Activated effector memory CD4-positive, alpha-beta T cell treated with anti-CD3 and anti-CD28 coated beads, Interleukin-2, amount 50 U/mL, for 16 hours (primary cell): ENCODE measurements at places on chromosomes 11 and 22.
A peak's percentile ranks its signal among the peaks of the same experiment; 100 is the strongest.

- DNase-seq, result no peak
Observed at GRCh38 chr11:110475671-110476070, 45.9 kb downstream of the FDX1 start.

DNA sequence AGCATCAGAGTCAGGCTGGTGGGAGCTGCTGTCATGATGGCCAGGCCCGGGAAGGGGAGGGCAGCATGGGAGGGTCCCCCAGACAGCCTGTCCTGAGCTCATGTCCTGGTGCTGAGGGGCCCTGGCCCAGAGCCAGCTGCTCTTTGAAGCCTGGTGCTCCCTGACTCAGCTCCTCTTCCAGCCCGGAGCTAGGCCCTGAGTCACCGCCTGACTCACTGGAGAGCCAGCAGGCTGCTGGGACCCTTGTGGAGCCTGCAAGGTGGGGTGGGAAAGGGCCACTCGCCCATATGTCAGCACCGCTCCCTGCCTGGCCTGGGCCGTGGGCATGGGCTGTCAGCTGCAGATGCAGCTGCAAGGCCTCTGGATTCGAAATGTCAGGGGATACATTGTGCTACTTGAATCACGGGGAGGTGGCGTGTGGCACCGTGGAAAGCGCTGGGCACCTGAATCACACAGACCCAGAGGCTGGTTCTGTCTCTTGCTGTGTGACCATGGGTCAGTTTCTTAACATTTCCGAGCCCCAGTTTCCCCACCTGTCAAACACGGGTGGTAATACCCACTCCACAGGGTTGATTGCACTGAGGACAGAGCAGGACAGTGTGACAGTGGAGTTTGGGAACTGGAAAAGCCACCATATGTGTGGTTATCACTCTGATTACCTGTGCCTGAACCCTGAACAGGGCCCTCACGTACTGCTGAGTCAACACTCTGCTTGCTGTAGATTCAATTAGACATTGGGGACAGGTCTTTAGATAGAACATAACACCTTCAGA lies 4.4 kb downstream of the CACNA1I start:
- no peak for DNase-seq

GRCh38 chr11:86938900-86939880 lies 16.0 kb downstream of the FZD4 start:
- no peak for DNase-seq

DNA sequence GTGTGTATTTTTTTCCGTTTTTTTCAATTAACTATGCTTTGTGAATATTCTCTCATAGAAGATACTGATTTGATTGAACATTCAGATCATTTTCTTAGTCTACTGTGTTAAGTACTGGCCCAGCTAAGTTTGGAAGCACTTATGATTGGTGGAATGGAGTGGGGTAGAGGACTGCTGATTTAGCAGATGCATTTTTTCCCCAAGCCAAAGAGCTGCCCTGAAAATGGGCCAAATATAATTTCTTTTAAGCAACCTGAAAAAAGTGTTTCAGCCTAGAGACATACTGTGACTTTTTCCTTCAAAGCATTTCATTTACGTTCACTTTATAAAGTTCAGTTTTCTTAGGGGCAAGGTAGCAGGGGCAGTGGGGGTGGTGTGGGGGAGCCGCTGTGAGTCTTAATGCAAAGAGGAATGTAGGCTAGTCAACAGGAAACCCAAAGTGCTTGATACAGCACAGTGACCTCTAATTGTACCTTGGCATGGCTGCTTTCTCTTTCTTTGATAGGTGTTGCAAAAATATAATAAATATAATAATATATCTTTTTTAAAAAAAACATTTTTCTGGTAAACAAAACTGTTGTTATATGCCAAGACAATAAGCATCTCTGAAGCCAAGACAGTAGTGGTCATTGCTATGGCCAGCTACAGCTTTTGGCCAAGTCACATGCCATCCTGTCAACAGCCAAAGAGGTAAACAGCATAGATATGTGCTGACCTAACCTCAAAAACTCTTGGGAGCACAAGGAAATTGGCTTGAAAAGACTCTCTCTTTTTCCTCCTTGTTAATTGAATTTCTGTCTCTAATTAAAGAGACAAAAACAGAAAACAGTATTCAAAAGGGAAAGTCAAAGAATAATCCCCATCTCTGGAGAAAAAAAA lies 58.8 kb downstream of the LIF start:
- DNase-seq, result no peak

- no peak for DNase-seq
Observed at GRCh38 chr11:76025068-76025467, 181.2 kb downstream of the WNT11 start.

DNA sequence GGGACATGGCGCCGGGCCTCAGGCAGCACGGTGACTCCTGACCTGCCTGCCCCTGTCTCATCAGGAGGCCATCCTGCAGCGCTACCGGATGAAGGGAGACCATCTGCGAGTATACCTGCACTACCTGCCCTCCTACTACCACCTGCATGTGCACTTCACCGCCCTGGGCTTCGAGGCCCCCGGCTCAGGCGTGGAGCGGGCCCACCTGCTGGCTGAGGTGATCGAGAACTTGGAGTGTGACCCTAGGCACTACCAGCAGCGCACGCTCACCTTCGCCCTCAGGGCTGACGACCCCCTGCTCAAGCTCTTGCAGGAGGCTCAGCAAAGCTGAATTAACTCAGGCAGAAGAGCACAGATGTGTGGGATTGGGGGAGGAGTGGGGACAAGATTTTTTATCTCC lies 10.2 kb upstream of the ST3GAL4 start:
- DNase-seq, result no peak

- no peak for DNase-seq
Observed at GRCh38 chr22:35883031-35883620, 145.5 kb downstream of the RBFOX2 start.

DNA sequence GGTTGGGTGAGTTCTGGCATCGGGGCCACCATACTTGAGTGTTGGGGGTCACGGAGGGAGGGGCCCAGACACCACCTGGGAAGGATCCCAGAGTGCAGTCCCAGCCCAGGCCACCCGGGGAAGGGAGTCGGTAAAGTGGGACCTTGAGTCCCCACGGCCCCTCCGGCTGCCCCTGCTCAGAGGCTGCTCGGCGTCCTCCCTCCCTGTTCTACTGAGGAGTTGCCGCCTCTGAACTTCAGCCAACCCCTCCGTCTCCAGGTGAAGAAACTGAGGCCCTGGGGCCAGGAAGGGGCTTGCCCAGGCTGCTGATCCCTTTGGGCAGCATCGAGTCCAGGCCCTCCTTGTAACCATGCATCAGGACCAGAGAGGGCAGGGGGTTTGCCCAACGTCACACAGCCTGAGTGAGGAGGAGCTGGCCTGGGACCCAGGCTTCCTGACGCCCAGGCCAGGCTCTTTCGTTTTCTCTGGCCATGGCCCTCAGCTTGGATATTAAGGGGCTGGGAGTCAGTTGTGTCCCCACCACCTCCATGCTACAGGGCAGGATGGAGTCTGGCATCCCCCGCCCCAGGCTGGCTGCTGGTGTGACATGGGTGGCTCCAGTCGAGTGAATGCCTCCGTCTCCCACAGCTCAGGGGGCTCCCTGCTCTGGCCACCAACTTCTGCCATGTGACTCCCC lies 1.3 kb downstream of the PARVG start:
- DNase-seq, result peak; percentile 68

GRCh38 chr22:19233189-19233661 lies 54.7 kb upstream of the SLC25A1 start:
- DNase-seq, result no peak

DNA sequence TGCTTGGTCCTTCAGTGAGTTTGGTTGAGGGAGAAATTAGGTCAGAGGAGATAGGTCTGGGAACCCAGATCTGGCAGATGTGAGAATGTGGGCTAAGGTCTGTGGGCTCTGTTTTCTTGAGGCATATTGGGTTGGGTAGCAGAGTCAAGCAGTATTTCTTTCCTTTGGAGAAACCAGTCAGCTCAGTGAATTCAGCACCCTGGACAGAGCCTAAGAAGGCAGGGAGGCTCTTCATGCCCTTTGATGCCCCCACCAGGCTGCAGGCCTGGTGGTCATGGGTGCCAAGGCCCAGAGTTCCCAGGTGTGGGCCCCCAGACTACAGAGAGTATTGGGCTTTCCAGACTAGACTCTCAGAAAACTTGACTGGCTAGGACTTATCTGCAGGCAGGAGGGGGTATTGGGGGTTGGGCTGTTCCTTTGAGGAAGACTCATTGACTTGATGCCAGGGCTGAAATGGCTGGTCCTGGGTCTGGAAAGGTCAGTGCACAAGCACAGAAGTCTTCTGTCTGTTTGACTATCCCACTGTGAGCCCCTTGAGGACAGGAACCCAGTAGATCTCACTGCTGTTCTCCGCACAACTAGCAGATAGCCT lies 45.3 kb upstream of the NECTIN1 start:
- no peak for DNase-seq

DNA sequence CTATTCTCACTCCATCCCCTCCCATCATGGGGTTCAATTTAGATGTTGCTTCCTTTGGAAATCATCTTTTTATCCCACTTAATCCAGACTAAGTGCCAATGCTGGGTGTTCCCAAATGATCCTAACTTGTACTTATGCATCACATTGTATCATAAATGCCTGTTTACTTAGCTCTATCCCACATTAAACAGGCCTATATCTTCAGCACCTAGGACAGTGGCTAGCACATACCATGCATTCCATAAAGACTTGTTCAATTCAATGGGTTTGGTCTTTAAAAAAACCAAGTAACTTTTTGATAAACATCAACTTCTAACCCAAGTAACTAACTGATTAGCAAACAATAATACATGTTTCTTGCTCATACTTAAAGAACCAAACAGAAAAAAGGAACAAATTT lies 40.6 kb downstream of the RSF1 start:
- no peak for DNase-seq

- DNase-seq, result no peak
Observed at GRCh38 chr11:94560834-94561233, 6.3 kb upstream of the PIWIL4 start.

GRCh38 chr22:25572708-25573171 lies 8.3 kb downstream of the GRK3 start:
- DNase-seq, result no peak

DNA sequence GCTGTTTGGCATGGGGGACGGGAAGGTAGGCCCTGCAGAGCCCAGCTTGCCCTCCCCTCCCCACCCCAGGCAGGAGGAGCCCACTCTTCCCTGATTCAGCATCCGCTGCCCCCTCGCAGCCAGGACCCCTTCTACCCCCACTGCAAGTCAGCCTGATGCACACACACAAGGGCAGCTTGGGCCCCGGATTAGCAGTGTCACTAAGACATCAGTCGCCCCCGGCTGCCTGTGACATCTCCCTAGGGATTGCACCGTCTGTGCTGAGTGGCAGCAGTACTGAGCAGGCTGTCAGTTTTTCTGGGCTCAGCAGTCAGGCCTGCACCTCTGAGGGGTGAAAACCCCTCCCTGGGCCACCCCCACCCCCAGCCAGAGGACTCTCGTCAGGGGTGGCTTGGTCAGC lies 30.4 kb upstream of the SYT7 start:
- no peak for DNase-seq

- peak; percentile 76 for DNase-seq
Observed at GRCh38 chr11:33829430-33830141, 55.3 kb upstream of the FBXO3 start.

DNA sequence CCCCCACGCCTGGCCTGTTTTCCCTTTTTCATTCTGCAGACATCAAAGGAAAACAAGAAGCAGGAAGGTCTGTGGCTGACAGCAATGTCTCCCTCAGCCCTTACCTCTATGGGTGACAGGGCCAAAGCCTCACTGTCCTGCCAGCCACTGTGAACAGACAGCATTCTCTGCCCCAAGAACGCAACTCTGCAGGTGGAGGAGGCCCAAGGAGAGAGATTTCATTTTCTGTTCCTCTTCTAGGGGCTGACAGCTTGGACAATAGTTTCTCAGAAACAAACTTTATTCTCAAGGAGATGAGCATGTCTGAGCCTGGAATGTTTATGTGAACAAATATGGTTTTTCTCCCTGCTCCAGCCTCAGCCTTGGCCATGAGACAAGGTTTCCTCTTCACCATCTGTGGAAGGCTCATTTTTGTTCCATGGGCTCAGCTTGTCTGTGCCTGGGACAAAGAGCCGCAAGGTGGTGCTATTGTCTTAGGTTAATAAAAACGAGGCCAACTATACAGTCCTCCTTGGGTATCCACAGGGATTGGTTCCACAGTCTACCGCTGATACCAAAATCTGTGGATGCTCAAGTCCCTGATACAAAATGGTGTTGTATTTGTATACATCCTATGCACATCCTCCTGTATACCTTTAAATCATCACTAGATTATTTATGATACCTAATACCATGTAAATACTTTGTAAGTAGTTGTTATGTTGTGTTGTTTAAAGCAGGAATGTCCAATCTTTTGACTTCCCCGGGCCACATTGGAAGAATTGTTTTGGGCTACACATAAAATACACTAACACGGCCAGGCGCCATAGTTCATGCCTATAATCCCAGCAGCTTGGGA lies 5.8 kb downstream of the PIWIL3 start:
- DNase-seq, result peak; percentile 78

GRCh38 chr22:38163844-38164550 lies 17.6 kb downstream of the PLA2G6 start:
- DNase-seq, result no peak

GRCh38 chr11:46319074-46319453 lies 28.2 kb upstream of the DGKZ start:
- DNase-seq, result no peak

- DNase-seq, result no peak
Observed at GRCh38 chr11:73236854-73237253, 18.8 kb downstream of the P2RY2 start.
